ENCODE measurements at places on chromosomes 12 and 14. TPM values are rescaled to one million over a fixed set of nuclear protein-coding genes. Genes with fewer than 3 reads are reported as not detected.
A peak's percentile ranks its signal among the peaks of the same experiment; 100 is the strongest.

Gene CLEC12A
- 0.31 TPM for total RNA-seq

GRCh38 chr14:88605594-88605993, 42.8 kb downstream of the ZC3H14 start:
- H3K4me3 ChIP-seq = no peak overlapping the region
- peak overlapping the region; percentile 50 for H3K27ac ChIP-seq
- no peaks in the 10 kb centered on the region for H3K4me1 ChIP-seq
- H3K36me3 ChIP-seq = no peaks in the 10 kb centered on the region

- DNase-seq = no peak
- H3K27ac ChIP-seq = no peak overlapping the region
- H3K4me3 ChIP-seq = no peak overlapping the region
- H3K4me1 ChIP-seq = no peaks in the 10 kb centered on the region
- no peaks in the 10 kb centered on the region for H3K27me3 ChIP-seq
These were observed 597.3 kb downstream of the NRXN3 start for GRCh38 chr14:78767436-78767835.

GRCh38 chr14:51400139-51400538, 160.1 kb downstream of the TMX1 start:
- DNase-seq = no peak
- no peaks in the 10 kb centered on the region for H3K27me3 ChIP-seq
- H3K4me3 ChIP-seq = no peak overlapping the region
- H3K4me1 ChIP-seq = peaks cover 25% of the 10 kb centered on the region
- no peaks in the 10 kb centered on the region for H3K36me3 ChIP-seq
- H3K27ac ChIP-seq = no peak overlapping the region

DNA sequence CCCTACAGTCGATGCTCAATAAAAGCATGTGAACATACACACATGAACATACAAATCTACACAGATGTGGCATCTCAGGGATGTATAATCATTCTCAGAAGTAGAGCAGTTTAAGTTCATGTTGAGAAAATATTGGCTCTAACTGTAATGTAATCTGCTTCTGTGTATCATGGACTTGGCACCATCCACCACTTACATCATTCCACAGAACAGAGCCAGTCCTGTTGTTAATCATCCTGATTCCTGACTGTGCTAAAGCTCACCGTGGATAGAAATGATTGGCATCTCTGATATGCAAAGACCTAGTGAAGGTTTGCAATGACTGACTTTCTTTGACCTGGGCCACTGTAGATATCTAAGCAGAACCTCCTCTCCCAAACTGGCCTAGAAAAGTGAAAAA, 1141.3 kb downstream of the BCL11B start:
- no peaks in the 10 kb centered on the region for H3K36me3 ChIP-seq
- H3K4me1 ChIP-seq = no peaks in the 10 kb centered on the region
- DNase-seq = no peak
- no peaks in the 10 kb centered on the region for H3K27me3 ChIP-seq

DNA sequence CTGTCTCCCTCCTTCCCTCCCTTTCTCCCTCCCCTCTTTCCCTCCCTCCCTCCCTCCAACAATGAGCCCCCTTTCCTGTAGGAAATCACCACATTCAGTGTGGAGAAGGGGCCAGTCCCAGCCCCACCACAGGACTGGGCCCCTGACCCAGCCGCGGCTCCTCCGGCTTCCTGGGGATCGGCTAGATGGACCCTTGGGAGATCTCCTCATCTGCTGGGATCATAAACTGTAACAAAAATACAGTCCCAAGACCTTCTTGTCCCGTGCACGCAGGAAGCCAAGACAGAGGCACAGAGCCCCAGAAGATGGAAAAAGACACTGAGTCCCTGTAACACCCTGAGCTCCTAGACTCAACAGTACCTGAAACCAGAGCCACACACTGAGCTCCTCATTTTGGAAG, 23.9 kb downstream of the DIO3 start:
- H3K27ac ChIP-seq = no peak overlapping the region
- no peak for DNase-seq
- peaks cover 10% of the 10 kb centered on the region for H3K4me1 ChIP-seq
- peak overlapping the region; percentile 58 for H3K4me3 ChIP-seq
- no peaks in the 10 kb centered on the region for H3K27me3 ChIP-seq
- H3K36me3 ChIP-seq = no peaks in the 10 kb centered on the region

GRCh38 chr12:124463341-124463921, 104.0 kb downstream of the NCOR2 start:
- no peak overlapping the region for H3K27ac ChIP-seq
- H3K27me3 ChIP-seq = no peaks in the 10 kb centered on the region
- no peak overlapping the region for H3K4me3 ChIP-seq
- DNase-seq = no peak

Measured in testis (tissue), 5 donors.